ENCODE measurements at places on chromosomes 13 and 19.

GRCh38 chr13:28671126-28671792 is 12.3 kb downstream of the POMP start:
- no peak for DNase-seq

GRCh38 chr13:48333976-48334375 is 30.4 kb downstream of the RB1 start:
- no peak for DNase-seq

GRCh38 chr19:8342316-8342683 is 762 bp downstream of the KANK3 start:
- no peak for DNase-seq

DNA sequence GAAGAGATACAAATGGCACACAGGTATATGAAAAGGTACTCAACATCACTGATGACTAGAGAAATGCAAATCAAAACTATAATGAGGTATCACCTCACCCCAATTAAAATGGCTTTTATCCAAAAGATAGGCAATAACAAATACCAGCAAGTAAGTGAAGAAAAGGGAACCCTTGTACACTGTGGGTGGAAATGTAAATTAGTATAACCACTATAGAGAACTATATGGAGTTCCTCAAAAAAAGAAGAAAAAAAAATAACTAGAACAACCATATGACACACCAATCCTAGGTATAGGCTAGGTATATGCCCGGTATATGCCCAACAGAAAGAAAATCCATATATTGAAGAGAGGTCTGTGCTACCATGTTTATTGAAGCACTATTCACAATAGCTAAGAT is 150.9 kb downstream of the VWA8 start:
- no peak for DNase-seq

GRCh38 chr13:37700887-37701286 is 102.3 kb upstream of the POSTN start:
- DNase-seq: no peak

- DNase-seq: no peak
These were observed 27.5 kb downstream of the CRYL1 start for GRCh38 chr13:20498129-20498528.

- no peak for DNase-seq
These were observed 8.3 kb upstream of the NTN5 start for GRCh38 chr19:48681127-48681470.

DNA sequence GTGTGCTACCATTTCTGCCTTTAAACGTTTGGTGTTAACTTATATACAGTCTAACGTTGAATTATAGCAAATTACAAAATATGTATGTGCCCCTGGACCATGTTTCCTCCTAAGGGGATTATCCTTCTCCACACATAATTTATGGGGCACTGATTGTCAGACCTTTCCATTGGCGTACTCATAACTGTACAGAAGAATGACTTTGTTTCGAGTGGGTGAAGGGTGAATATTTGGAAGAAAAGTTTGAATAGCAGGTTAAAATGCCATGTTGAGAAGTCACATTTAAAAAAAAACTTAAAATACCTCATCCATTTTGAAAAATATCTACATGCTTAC is 58.8 kb downstream of the SLC10A2 start:
- DNase-seq: no peak

DNA sequence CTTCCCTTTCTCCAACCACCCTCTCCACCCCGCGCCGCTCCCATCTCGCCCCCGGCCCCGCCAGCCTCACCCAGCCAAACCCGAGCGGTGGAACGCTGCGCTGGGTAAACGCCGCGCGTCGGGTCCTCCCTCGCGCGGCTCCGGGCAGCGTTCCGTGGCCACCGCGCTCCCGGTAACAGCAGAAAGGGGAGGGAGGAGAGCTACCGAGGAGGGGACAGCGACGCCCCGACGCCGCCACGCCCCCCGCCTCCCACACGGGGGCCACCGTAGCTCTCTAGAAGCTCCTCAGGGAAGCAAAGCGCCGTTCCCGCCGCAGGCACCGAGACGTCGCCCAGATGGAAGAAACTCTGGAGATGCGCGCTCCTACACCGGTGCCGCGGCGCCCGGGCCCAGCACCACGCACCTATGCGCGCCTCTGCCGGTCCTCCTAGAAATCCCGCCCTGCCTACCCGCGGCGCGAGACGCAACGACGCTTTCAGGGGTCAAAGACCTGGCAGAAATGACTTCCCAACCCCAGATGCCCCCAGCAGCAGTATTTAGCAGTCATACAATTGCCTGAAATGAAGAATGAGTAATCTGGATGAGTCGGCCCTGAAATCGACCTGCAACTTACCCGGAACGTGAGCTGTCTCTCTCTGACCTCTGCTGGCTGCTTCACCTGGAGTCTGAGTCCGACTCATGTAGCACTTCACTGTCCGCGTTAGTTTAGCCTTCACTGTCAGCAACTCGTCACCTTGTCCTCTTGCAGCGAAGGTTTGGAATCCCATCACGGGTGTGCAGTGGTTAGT is at the start of gene RUBCNL:
TSS of gene RUBCNL (minus strand) at position 189 of the 788 bp plus-strand sequence. CDS start 14,777 bp downstream, outside the sequence.
- DNase-seq: no peak

GRCh38 chr13:51887468-51887867 is 25.7 kb downstream of the CCDC70 start:
- no peak for DNase-seq

DNA sequence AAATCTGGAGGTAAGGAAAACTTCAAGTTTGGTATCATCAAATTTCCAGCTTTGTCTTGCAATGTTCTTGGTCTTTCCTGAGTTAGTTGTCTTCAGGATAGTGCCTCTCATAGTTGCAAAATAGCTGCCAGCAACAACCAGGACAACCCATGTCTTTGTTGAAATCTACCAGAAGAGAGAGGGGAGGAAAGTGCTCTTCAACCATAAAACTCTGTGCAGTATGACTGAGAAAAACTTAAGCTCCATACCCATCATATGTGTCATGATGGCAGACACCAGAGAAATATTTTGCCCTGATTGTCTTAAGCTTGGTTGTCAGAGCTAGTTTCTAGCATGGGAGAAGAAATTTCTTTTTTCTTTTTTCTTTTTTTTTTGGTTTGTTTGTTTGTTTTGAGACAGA is 103.3 kb downstream of the SPRY2 start:
- DNase-seq: no peak

DNA sequence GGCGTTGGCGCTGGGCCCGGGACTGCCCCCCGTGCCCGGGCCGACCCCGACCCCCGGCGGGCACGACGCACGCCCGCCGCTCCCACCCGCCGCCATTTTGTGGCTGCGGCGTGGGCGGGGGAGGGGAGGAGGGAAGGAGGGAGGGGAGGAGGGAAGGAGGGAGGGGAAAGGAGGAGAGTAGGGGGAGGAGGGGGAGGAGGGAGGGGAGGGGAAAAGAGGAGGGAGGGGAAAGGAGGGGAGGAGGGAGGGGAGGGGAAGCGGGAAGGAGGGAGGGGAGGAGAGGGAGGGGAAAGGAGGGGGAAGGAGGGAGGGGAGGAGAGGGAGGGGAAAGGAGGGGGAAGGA is at the start of gene BTBD2:
TSS of gene BTBD2 (minus strand) at position 107 of the 343 bp plus-strand sequence. CDS start at position 96, 11 bp downstream.
- DNase-seq: peak; percentile 78

DNA sequence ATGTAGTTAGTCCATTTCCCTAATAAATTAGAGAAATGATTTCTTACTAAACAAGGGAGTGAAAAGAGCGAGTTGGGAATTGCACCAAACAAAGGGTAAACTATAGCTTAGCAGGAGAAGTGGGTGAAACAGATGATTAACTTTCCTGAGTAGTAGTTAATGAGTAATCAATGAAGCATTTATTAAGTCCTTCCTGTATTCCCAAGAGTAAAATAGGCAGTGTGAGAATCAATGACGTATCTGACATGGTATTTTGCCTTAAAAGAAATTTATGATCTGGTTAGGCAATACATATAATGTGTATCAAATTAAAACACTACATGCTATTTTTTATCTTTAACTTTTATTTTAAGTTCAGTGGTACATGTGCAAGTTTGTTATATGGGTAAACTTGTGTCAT is 142.8 kb downstream of the KLF5 start:
- DNase-seq: no peak

- DNase-seq: no peak
These were observed 992.6 kb downstream of the PCDH9 start for GRCh38 chr13:66237411-66238062.

DNA sequence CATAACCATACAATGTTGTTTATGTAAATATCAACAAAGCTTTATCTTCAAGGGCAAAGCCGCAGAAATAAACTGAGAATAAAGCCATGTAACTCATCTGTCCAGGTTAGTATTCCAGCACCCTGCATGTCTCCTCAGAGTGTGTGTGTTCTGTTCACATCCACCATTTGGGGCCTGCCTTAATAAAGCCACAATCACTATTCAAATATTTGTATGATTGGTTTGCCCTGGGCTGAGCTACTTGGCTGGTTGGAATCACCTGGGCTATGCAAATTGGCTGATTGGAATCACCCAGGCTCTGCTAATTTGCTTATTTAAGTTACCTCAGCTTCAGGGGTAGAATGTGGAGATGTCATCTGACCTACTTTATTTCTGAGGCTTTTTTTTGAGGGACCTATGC is 42.4 kb upstream of the ZNF737 start:
- no peak for DNase-seq

DNA sequence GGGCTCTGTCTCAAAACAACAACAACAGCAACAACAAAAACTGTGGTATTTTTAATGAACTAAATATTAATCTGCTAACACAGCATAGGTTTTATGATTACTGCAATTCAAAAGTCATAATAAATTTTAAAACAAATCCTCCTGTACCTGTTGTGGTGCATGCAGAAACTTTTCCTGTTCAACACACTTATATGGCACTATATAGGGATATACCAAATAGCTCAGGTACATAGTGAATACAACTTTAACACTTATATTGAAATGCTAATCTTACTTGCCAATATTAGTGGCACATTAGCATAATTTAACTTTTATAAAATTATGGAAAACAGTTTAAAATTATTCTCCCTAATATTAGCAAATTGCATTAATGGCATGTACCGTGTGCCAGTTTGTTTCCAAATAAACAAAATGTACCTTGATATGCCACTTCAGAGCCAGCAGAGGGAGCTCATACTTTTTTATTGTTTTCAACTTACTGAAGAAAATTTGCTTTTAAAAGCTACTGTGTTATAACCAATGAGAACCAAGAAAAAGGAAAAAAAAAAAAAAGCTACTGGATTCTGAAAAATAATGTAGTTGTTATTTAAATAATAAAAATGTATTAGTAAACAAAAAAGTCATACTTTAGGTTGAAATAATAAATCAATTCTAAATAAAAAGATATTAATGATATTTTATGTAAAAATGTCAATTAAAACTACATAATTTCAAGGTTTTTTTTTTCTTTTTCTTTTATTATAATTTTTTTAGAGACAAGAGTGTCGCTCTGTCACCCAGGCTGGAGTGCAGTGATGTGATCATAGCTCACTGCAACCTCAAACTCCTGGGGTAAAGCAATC is 18.0 kb upstream of the RBM26 start:
- DNase-seq: no peak

DNA sequence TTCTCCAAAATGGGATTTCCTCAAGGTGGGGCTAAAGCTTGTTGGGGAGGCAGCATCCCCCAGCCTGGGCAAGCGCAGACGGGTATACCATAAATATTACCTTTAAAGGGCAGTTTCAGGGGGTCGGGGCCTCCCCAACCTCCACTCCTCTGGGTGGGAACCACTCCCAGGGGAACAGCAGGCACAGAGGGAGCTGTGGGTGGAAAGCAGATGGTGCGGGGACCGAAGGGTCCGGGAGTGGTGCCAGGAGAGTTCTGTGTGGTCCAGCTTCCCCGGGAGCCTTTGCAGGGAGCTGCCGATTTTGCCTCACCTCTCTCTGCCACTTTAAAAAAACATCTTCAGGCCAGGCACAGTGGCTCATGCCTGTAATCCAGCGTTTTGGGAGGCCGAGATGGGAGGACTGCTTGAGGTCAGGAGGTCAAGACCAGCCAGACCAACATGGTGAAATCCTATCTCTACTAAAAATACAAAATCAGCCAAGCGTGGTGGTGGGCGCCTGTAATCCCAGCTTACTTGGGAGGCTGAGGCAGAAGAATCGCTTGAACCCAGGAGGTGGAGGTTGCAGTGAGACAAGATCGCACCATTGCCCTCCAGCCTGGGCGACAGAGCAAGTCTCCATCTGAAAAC is 5.5 kb downstream of the MAST3 start:
- no peak for DNase-seq

DNA sequence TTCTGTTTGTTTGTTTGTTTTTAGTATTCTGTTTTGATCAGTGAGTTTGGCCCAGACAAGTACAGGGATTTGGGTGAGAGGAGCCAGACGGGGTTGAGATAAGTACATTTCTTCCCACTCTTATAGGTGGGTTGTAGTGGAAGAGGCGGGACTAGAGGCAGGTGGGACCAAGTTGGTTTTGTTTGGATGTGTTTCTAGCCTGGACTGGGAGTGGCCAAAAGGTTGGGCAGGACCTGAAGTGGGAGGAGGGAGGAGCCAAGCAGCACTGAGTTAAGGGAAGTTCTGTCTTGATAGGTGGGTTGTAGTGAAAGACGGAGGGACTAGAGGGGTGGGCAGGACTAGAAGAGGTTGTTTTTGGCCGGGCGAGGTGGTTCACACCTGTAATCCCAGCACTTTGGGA is 9.0 kb downstream of the DNASE2 start:
- DNase-seq: no peak

- DNase-seq: no peak
These were observed 704.3 kb downstream of the UQCRFS1 start for GRCh38 chr19:28508666-28509065.

DNA sequence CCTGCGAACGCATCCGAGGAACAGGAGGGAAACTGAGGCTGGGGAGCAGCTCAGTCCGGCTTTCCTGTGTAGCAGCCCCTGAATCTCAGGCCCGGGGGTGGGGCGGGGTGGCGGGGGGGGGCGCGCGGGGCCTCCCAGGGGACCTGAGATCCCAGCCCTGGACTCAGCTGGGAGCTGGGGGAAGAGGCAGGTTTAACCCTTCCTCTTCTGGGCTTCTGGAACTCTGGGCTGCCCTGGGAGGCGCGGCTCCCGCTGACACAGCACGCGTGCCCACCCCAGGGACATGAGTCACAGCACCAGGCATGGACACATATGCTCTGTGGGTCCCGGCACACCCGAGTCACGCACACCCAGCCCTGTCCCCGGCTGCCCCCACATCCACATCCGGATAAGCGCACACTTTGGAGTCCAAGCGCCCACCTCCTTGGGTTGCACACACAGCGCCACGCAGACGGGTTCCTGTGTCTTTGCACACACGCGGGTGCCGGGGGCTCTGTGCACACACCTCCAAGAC is 3.5 kb upstream of the CIRBP start:
- peak; percentile 75 for DNase-seq

- DNase-seq: peak; percentile 66
These were observed 26.5 kb upstream of the HOMER3 start for GRCh38 chr19:18967358-18968146.

DNA sequence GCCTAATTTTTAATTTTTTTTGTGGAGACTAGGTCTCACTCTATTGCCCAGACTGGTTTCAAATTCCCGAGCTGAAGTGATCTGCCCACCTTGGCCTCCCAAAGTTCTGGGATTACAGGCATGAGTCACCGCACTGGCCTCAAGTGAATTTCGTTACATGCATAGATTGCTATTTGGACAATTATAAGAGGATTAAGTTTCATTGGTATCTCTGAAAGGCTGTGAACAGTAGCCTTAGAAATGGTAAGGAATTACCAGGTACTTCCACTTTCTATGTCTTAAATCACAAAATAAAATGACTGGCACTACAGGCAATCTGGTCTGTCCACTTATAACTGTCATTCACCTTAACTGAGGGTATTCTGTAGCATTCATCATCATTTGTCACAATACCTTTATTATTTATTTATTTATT is 2.9 kb upstream of the CCDC9 start:
- no peak for DNase-seq

All from uterus (tissue), 4 donors.